Iris pigment epithelial cell (primary cell): ENCODE measurements at places on chromosomes 1 and 21.
A peak's percentile ranks its signal among the peaks of the same experiment; 100 is the strongest.

DNA sequence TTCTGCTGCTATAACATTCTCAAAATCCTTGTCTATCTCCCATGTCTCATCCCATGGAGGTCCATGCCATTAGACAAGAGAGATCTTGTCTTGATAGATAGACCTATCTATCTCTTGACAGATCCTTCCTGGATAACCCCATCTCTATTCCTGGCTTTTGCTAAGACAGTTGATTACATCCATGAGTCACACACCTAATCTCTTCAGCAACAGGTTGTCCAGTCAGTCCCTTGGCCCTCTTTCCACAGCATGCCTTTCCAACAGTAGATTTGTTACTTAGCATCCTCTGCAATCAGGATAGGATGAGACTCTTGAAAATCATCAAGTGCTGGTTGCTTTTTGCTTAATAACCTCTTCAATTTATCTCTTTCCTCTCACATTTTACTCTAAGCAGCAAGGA, 46.6 kb downstream of the TRMT1L start:
- peak; percentile 9 for DNase-seq

DNA sequence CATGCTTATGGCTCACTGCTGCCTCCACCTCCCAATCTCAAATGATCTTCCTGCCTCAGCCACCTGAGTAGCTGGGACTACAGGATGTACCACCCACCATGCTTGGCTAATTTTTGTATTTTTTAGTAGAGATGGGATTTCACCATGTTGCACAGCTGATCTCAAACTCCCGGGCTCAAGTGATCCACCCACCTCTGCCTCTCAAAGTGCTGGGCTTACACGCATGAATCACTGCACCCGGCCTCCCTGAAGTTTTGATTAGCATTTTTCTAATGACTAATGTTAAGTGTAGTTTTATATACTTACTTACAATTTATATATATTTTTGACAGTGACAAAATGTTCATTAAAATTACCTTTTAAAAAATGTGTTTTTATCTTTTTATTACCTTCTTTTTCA, 41.1 kb downstream of the ZNF678 start:
- DNase-seq, result peak; percentile 71

- no peak for DNase-seq
These were observed 579.8 kb upstream of the PKN2 start for GRCh38 chr1:88104236-88104635.

GRCh38 chr1:24102961-24103360, 9.0 kb downstream of the MYOM3 start:
- DNase-seq, result no peak

- no peak for DNase-seq
These were observed 208.8 kb downstream of the DAB1 start for GRCh38 chr1:57214951-57215575.

DNA sequence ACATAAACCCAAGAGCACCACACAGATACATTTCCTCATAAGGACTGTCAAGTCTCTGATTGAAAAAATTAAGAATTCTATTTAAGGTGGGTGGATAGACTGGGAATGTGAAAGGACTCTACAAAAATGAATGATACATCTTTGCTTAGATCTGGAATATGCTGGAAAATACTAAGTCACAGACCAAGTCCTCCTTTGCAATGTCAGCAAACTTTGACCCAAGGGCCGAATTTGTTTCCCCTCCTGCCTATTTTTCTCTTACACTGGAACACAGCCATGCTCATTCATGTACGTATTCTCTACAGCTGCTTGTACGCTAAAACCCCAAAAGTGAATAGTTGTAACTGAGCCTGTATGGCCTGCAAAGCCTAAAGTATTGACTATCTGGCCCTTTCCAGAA, 180.7 kb downstream of the ADSS2 start:
- no peak for DNase-seq

DNA sequence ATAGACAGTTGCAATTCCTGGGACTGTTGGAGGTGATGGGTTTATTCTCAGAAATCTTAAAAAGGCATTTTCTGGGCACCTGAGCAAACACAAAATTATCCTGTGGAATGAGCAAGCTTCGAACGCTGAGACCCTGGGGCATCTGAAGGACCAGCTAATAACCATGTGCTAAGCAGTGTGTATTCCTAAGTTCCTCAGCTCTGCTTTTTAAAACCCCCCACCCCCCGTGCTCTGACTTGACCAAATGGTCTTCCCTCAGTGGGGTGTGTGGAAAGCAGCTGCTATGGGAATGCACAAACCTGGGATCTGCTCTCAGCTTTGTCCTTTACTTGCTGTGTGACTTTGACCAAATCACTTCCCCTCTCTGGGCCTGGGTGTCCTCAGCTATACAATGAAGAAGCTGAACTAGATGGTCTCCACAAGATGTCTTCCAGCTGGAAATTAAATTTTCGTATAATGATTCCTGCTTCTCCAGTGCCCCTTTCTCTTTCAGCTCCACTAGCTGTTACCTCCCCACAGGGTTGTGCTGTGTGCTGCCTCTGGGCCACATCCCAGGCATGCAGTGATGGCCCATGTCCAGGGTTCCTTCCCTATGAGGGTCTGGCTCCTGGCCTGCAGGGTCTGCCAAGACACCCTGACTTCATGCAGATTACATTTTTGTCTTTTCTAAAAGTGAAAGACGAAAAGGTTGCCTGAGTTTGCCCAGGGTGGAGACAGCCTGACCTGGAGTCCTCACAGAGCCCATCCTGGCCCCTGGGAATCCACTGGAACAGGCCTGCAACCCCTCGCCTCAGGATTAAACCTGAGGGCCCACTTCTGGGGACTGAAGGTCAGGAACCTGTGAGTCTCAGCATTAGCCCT, 14.9 kb upstream of the CD247 start:
- DNase-seq, result no peak

DNA sequence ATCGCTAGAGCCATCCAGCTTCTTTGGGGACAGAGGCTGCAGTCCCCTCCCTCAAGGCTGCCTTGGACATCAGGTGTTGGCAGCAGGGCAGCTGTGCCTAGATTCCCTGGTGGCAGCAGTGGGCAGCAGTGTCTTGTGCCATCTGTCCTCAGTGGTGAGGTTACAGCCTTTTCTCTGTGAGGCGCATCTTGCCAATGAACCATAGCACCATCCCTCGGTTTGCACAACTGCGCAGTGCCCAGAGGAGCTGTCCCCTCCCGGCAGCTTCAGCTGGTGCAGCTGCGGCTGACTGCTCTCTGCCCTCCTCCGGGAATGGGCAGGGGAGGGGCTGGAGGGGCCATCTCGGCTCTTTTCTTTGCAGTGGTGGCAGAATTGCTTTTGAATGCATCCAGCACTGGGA, 59.0 kb upstream of the C8B start:
- no peak for DNase-seq

DNA sequence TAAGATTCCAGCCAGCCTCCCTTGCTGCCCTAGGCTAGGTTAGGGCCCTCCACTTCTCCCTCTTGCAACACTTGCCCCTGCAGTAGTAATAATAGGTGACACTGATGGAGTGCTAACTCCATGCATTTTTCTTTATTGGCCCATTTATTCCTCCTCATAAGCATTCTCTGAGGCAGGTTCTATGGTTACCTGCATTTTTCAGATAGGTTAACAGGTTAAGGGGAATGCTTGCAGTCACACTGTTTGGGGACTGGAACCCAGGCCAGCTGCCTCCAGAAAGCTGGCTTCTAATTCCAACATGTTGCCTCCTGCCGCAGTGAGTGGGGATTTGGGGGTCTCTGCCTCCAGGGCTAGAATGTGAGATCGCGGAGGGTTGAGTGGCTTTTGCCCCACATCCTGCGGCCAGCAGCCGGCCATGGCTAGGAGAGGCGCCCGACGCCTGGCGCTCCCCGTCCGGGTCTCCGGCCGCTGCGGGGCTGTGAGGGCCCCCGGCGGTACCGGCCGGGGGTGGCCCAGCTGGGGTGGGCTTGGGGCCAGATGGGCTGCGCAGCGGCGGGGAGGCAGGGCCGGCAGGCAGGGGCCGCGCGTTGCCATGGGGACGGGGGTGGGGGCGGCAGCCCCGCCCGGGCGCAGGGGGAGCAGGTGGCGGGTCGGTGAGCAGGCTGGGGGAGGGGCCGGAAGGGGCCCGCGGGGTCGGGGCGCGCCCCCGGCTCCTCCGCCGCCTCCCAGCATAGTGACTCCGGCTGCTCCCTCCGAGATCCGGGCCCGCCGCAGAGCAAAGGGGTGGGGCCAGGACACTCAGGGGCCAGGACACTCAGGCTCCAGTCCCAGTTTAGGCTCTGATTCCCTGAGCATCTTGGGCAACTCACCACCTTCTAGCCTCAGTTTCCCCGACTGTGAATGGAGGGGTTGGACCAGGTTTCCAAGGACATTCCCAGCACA, 68.4 kb upstream of the SSBP3 start:
- no peak for DNase-seq

DNA sequence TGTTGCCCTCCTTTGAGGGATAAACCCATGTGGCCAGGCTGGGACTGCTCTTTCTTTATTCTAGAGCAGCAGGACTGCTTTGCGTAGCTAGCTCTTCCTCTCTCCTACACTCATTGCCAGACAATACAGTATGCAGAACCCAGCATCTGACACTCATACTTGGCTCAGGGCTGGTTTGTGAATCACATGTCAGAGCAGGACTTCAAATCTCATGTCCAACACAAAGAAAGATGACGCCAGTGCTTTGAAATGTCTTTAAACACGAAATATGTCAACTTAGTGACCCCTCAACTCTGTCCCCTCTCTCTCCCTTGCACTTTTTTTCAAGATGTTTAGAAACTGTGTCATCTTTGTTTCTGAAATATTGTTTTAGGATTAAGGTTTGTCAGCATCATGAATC, 135.0 kb downstream of the TGFB2 start:
- peak; percentile 99 for DNase-seq

DNA sequence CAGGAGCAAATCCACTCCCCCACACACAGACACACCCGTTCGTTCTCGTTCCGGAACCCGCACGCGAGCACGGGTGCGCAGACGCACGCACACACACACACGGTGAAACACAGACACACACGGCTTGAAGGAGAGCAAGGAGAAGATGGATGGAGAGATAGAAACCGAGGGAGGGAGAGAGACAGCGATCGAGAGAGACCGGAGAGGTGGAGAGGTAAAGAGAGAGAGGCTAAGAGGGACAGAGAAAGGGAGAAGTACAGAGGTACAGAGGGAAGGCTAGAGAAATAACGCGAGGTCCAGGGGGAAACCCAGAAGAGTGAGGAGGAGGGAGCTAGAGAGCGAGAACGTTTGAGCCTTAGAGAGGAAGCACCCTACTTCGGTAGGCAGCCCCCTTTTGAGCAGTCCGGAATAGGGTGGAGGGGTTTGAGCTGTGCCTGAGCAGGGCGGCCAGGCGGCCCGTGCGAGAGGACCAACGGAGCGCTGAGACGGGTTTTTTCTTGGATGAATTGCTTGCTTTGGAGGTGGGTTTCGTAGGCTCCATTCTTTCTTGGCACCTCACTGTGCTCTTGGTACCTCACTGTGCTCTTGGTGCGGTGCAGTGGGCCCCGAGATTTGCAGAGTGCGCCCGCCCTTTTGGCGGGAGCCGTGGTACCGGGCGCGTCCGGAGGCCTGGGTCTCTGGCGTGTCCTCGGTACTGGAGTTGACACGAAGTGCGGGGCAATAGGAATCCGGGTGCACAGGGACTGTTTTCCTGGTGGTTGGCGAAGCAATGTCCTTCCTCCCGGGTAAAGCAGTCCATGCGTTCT, 88.4 kb upstream of the RHOU start:
- DNase-seq, result peak; percentile 66

DNA sequence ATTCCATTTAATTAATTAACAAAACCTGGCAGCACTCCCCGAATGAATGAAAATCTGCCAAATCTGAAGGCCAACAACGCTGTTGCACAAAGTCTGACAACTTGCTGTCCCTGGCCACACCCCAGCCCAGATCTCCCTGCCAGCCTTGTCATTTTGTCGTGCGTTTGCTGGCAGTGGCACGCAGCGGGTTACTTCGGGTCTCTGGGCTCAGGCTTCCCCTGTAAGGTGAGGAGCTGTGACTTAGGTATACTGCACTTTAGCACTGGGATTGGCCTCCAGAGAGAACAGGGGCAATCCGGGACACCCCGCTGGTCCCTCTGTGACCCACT, 34.3 kb upstream of the SIM2 start:
- no peak for DNase-seq

DNA sequence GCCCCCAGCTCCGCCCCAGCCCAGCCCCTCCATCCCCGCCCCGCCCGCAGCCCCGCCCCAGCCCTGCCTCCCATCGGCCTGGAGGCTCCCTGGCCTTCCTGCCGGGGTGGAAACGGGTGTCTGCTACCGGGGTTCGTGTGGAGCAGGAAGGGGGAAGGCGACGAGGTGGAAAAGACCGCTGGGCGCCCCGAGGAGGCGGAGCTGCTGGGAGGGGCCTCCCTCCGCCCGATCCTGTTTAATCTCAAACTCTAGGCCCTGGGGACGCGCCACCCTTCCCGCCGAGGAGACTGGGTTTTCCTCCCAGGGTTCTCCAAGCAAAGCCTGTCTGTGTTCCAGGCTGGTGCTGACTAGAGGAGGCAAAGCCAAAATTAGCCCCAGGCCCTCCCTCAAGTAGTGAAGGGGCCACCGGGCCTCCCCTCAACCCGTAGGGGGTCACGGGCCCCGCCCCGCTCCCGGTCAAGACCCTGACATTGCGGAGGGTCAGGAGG, 16.2 kb upstream of the TTLL10 start:
- peak; percentile 92 for DNase-seq

- DNase-seq, result no peak
These were observed 6.0 kb downstream of the PTTG1IP start for GRCh38 chr21:44867464-44867863.

- no peak for DNase-seq
These were observed 92.8 kb upstream of the CHRM3 start for GRCh38 chr1:239293350-239294110.

- DNase-seq, result no peak
These were observed at the start of gene LGR6 for GRCh38 chr1:202193614-202194327. TSS of gene LGR6 (plus strand) at chr1:202193799. CDS start at chr1:202193990, 191 bp downstream.

GRCh38 chr1:221663321-221663720, 78.6 kb downstream of the DUSP10 start:
- DNase-seq, result peak; percentile 56

GRCh38 chr1:228003461-228004330, 3.1 kb upstream of the WNT3A start:
- no peak for DNase-seq

GRCh38 chr1:9869831-9870251, 40.2 kb downstream of the CTNNBIP1 start:
- DNase-seq, result no peak

- DNase-seq, result peak; percentile 52
These were observed 14.7 kb upstream of the CITED4 start for GRCh38 chr1:40876891-40877290.

GRCh38 chr1:35580949-35581388, 7.9 kb downstream of the TFAP2E start:
- DNase-seq, result no peak

GRCh38 chr1:209989525-209989924, 51.5 kb downstream of the SYT14 start:
- DNase-seq, result peak; percentile 18

- DNase-seq, result peak; percentile 70
These were observed 67.5 kb downstream of the RGL1 start for GRCh38 chr1:183872403-183872802.

- DNase-seq, result no peak
These were observed 5.5 kb downstream of the KLF18 start for GRCh38 chr1:44135886-44136285.

- no peak for DNase-seq
These were observed 91.0 kb upstream of the MAP1LC3C start for GRCh38 chr1:242089911-242090310.
